ENCODE measurements at places on chromosomes 1 and 21.
A peak's percentile ranks its signal among the peaks of the same experiment; 100 is the strongest.

GRCh38 chr21:33036430-33037162 is 10.9 kb downstream of the OLIG2 start:
- peak; percentile 72 for DNase-seq

GRCh38 chr1:6472391-6472790 is 6.4 kb upstream of the TNFRSF25 start:
- DNase-seq = no peak

- DNase-seq = no peak
Measured at GRCh38 chr1:209433649-209434031, 149.9 kb upstream of the CAMK1G start.

- DNase-seq = no peak
Measured at GRCh38 chr1:119632103-119632490, 16.0 kb downstream of the ZNF697 start.

- no peak for DNase-seq
Measured at GRCh38 chr1:81155131-81155530, 645.6 kb upstream of the ADGRL2 start.

DNA sequence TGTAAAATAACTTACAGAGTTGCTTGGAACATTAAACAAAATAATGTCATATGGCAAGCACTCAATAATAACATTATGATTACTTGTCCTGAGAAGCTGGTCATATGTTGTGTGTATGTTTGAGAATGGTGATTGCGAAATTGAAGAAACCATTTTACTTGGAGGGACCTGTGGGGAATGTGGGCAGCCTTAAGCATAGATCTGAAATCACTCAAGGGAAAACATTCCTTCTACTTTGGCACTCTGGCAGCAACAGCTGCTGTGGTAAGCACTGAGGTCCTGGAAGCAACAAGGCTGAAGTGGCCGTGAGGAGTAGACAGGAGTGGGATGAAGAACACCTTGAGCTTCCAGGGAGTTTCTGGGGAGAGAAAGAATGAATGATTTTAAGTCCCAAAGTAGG is 165.4 kb upstream of the ADAMTS5 start:
- DNase-seq = no peak

DNA sequence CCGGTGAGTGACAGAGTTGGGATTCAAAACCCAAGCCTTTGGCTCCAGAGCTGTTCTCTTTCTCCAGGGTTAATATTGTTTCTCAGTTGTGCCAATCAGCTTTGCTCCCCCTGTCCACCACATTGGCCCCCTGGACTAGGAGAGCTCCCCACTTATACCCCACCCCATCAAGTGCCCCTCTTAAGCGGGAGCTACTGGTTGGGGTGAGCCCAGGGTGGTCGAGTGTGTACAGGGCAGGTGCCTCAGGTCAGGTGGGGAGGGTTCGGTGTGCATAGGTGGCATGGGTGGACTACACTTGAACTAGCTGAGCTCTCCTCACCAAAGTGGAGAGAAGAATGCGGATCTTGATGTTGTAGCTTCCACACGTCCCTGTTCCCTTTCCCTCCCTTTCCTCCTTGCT is 14.2 kb downstream of the KCNA2 start:
- DNase-seq = no peak

GRCh38 chr1:201769966-201770365 is 59.0 kb upstream of the IPO9 start:
- DNase-seq = no peak

- peak; percentile 50 for DNase-seq
Measured at GRCh38 chr1:37449936-37450335, 24.4 kb upstream of the ZC3H12A start.

GRCh38 chr21:31394309-31394708 is 50.2 kb upstream of the TIAM1 start:
- DNase-seq = no peak

DNA sequence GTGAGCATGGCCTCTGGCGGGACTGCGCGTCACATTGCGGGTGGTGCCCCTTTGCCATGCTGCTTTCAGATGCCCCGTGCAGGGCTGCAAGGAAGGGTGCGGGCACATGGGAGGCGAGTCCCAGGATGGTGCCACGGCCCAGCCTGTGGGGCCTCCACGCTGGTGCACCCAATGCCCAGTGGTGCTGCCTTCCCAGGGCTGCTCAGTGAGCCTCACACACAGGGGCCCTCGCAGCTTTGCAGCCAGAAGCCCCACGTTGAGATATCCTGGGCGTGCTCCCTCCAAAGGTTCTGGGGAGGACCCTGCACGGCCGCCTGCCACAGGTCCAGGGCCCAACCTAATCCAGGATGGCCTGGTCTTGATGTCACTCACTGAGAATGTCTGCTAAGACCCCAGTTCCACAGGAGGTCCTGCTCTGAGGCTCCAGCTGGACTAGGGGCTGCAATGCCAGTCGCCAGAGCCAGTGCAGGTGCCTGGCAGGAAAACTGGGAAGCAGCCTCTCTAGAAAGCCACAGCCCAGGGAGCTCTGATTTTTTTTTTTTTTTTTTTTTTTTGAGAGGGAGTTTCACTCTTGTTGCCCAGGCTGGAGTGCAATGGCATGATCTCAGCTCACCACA is 34.1 kb upstream of the PRSS38 start:
- DNase-seq = peak; percentile 10

DNA sequence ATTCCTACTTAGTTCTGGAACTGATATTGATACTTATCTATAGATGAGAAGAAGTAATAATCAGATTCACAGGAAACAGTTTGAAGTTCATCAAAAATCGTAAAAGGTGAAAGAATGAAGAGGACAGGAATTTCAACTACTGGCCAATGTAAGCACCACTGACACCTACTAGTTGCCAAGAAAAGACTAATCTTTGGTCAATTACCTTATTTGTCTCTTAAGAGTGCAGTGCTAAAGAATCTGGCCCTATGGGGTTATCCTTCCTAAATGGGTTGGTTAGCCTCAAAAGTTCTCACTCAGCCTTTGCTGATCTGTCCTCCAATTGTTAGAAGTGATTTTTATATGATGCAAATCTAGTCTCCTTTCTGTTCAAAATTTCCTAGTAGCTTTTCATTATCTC is 29.5 kb downstream of the ADSS2 start:
- no peak for DNase-seq

GRCh38 chr1:178536844-178537371 is 24.0 kb downstream of the TEX35 start:
- DNase-seq = no peak

- DNase-seq = no peak
Measured at GRCh38 chr1:31802190-31803150, 13.4 kb downstream of the SPOCD1 start.

GRCh38 chr1:26020330-26020768 is 1.2 kb upstream of the EXTL1 start:
- no peak for DNase-seq

DNA sequence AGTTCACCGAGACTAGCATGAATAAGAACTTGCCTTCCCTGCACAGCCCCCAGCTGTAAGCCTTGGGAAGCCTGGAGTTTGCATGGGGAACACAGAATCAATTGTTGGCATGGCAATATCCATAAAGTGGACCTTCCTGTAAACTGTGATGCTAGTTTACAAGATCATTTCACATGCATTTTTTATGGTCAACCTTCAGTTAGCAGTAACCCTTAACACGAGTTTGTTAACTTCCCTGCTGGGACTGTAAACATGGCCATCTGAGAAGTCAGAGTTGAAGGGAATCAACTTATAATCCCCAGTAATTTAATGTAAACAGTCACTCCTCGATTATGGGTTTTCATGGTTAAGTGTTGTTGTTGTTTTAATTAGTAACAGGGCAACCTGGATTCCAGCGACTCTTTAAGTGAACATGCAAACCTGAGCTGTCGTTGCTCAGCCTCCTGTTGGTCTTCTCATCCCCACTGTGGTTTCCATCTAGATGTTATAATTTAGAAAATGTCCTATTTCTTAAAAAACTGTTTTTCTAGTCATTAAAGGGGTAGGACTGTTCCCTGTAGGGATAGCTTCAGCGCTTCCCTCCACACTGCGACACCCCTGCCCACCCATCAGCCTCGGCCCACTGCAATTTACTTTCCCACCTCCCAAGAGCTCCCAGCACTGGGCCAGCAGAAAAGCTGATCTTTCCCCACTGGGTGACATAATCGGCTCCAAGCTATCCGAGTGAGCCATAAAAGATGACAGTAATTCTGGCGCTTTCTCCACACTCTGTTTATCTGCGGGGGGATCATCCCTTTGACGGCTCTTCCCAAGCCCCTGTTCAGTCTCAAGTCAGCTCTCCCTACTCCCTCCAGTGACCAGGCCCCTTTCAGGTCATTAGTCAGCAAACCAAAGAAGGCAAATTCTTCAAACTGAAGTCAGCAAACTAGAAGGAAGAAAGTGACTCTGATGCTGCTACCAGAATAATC is 107.6 kb upstream of the IPO9 start:
- no peak for DNase-seq

- DNase-seq = no peak
Measured at GRCh38 chr1:191260056-191260455, 782.4 kb upstream of the BRINP3 start.

DNA sequence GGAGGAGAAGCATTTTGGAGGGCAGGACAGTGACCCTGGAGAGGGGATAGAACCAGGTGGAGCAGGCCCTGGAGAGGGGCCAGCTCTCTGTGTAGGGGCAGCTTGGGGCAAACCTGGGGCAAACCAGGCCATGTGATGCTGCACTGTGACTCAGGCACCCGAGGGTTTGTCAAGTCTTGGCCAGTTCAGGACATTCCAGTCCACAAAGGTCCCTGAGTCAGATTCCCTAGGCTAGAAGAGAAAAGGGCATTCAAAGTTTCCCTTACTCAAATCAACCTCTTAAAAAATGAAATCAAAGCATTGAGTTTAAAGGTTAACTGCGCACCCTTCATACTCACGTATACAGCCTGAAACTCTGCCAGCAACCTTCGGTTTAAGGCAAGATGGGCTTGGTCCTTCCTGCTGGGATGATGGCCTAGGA is 25.2 kb upstream of the PLA2G2C start:
- no peak for DNase-seq

- no peak for DNase-seq
Measured at GRCh38 chr1:8862528-8862927, 16.0 kb downstream of the ENO1 start.

GRCh38 chr1:118659646-118660045 is 328.5 kb downstream of the TBX15 start:
- no peak for DNase-seq

GRCh38 chr21:25214676-25215075 is 392.6 kb downstream of the MRPL39 start:
- no peak for DNase-seq

- DNase-seq = no peak
Measured at GRCh38 chr21:36603221-36603620, 95.7 kb upstream of the SIM2 start.

DNA sequence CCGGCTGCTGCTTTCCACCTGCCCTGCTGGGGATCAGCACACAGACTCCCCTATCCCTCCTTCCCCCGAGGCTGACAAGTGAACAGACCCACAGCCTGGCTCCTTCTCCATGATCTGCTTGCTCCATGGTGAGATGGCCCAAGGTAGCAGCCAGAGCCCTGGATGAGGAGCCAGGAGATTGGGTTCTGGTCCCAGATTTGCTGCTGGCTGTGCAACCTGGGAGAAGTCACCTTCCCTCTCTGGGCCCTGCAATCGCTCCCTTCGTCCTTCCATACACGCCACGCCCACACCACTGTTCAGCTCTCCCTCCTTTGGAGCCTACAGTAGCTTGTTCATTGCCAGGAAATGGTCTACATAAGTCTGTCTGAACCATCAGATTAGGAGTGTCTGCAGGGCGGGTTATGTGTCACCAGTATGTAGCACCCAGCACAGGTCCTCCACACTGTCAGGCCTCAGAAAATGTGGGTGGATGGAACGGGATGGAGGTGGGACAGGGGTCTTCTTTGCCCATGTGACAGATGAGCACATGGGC is 9.2 kb upstream of the EPHA8 start:
- DNase-seq = no peak

DNA sequence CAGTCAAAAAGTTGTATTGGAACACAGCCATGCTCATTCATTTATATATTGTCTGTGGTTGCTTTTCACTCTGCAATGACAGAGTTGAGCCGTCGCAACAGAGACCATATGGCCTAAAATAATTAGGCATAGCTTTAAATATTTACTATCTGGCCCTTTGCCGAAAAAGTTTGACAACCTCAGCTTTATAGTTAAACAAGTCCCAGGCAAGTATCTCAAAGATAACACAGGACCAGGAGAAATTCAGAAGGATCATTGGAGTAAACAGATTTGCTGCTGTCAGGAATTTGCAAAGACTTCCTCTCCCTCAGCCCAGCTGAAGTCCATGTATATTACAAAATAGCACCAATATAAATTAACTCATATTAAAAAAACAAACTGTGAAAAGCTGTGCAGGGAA is 34.4 kb downstream of the NID1 start:
- DNase-seq = no peak

DNA sequence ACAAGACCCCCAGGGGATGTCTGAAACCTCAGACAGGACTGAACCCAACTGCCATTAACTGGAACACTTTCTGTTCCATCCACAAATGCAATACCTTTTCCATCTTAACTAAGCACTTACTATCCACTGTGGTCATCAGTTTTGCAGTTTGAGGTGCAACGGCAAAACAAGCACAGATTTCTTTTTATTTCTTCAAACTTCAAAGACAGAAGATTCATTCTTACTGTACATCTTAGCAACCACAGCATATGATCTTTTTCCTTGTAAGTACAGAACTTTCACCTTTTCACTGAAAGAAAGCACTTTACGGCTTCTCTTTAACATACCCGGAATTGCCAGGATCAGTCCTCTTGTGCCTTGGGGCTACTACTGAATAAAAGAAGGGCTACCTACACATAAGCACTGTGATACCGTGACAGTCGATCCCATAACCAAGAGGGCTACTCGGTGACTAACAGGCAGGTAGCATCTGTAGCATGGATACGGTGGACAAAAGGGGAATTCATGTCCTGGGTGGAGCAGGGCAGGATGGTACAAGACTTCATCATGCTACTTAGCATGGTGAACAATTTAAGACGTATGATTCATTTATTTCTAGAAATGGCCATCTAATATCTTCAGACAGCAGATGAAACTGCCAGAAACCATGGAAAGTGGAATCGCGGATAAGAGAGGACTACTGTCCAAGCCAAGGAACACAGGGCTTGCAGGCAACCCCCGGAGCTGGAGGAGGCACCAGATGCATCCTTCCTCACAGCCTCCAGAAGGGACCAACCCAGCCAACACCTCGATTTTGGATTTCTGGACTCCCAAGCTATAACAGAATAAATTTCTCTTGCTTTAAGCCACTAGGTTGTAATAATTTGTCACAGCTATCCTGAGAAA is 18.4 kb downstream of the ERG start:
- no peak for DNase-seq

GRCh38 chr1:43844114-43844513 is 89.5 kb upstream of the ARTN start:
- no peak for DNase-seq

- no peak for DNase-seq
Measured at GRCh38 chr1:39613250-39613649, 26.2 kb downstream of the HEYL start.

GRCh38 chr1:50106095-50106761 is 2.5 kb upstream of the ELAVL4 start:
- DNase-seq = no peak

- no peak for DNase-seq
Measured at GRCh38 chr1:45890078-45890477, 86.7 kb downstream of the MAST2 start.

- DNase-seq = no peak
Measured at GRCh38 chr21:26112127-26112742, 58.3 kb downstream of the APP start.

All from CD4-positive, alpha-beta T cell treated with Interleukin-15 for 1 hour (primary cell).